ENCODE measurements at places on chromosomes 13 and 19. TPM values are rescaled to one million over a fixed set of nuclear protein-coding genes. Genes with fewer than 3 reads are reported as not detected.

GRCh38 chr13:34617473-34618083, 324.5 kb upstream of the NBEA start:
- no peak for DNase-seq

CEACAM6 gene
- total RNA-seq = not detected

- DNase-seq = peak; percentile 76
Measured at GRCh38 chr19:3178377-3178972, at the start of gene S1PR4. Gene S1PR4 (plus strand): TSS chr19:3178769. CDS start chr19:3178793, 24 bp downstream.

DNA sequence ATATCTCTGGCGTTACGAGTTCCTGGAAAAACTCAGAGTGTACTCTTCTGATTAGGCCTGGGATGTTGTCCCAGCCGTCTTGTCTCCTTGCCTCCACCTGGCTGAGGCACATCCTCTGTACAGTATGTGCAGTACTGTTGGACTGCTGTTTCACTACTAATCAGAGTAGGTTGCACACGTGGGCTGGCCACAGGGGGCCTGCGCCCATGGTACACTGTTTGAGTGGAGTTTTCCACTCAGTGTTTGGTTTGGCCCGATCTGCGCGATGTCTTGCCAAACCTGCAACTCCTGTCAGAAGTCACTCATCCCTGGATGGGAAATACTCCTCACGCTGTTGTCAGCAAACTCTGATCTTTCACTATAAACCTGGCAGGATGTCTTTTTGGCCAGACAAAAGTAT, 189.6 kb upstream of the CSNK1A1L start:
- DNase-seq = no peak

GRCh38 chr13:70568571-70568970, 460.3 kb upstream of the KLHL1 start:
- DNase-seq = no peak

- DNase-seq = no peak
Measured at GRCh38 chr19:10070730-10071446, 15.2 kb upstream of the SHFL start.

- DNase-seq = no peak
Measured at GRCh38 chr13:52868190-52868589, 19.8 kb upstream of the PCDH8 start.

- no peak for DNase-seq
Measured at GRCh38 chr13:49046519-49046918, 70.8 kb downstream of the FNDC3A start.

GRCh38 chr19:27733551-27734266, 1479.2 kb downstream of the UQCRFS1 start:
- DNase-seq = no peak

DNA sequence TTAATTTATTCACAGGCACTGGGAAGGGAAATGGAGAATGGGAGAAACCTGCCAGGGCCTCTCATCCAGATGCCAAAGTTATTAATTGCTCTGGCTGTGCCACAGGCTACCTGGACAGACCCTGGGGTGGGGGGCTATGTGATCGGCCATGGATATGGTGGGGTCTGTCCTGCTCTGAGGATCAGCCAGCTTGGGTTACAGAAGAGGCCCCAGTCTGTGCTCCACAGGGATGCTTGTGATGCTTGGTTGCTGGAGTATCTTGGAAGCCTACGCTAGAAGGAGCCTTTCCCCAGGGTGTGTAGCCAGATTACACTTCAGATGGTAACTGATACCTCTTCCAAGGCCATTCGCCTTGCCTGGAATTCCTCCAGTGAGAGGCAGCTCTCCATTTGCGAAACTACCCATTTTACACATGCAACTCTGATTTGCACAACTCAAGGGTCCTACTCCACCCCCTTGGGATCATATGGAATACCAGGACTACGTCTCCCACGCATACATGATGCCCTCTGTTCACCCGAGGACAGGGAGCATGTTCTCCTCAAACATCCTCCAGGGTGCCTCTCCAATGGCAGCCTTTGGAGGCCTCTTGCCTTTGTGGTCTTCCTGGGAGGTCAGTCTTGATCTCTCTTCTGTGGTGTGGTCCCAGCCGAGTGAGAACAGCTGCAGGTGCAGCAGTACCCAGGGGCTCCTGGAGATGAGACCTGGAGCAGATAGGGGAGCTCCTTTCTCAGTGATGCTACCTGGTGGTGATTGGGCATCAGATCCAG, 186.6 kb upstream of the TSHZ3 start:
- no peak for DNase-seq

KLK12 gene
- total RNA-seq = not detected

DNA sequence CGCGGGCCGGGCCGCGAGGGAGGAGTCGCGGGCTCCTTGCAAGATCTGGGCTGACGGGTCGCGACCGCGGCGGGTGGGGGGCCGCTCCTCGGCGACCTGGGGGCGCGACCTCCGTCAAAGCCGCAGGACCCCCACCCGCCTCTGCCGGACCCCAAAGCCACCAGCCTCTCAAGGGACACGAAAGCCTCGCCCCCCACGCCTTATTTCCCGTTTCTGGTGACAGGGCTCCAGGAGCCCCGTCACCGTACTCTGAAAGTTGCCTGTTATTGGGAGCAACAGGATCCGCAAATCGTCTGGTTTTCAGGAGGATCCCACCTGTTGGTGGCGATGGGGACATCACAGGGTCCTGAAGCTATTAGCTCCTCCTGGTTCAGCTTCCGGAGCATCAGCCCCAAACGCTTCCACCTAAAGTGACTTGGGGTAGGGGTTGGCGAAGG, 530 bp downstream of the MAU2 start:
- peak; percentile 36 for DNase-seq
